Right lung (tissue), 10 donors: ENCODE measurements at places on chromosomes 16 and 17. TPM values are rescaled to one million over a fixed set of nuclear protein-coding genes. Genes with fewer than 3 reads are reported as not detected.

The PDE6G gene
- 9.0 TPM for polyA plus RNA-seq

The FBXW10B gene
- polyA plus RNA-seq, result 2.3 TPM

The IGF2BP1 gene
- 21.9 TPM for polyA plus RNA-seq

The GPR139 gene
- polyA plus RNA-seq, result not detected

The ALDH3A2 gene
- 57.2 TPM for polyA plus RNA-seq

The OR1F1 gene
- polyA plus RNA-seq, result not detected

The AMFR gene
- 64.9 TPM for polyA plus RNA-seq

The CIBAR2 gene
- 5.4 TPM for polyA plus RNA-seq

The CD300E gene
- 0.29 TPM for polyA plus RNA-seq

The HOXB8 gene
- 0.70 TPM for polyA plus RNA-seq

The ETV4 gene
- 8.8 TPM for polyA plus RNA-seq

The C1QL1 gene
- 4.7 TPM for polyA plus RNA-seq

The MRPL45 gene
- polyA plus RNA-seq, result 68.0 TPM

The CASKIN2 gene
- polyA plus RNA-seq, result 17.9 TPM

The KRTAP9-2 gene
- polyA plus RNA-seq, result not detected

The POLDIP2 gene
- polyA plus RNA-seq, result 58.9 TPM

The KRTAP4-4 gene
- not detected for polyA plus RNA-seq

The TVP23A gene
- 7.9 TPM for polyA plus RNA-seq

The CRK gene
- polyA plus RNA-seq, result 57.2 TPM

The USP6 gene
- polyA plus RNA-seq, result 16.7 TPM
